T-cell (primary cell): ENCODE measurements at places on chromosomes 7 and 10. TPM values are rescaled to one million over a fixed set of nuclear protein-coding genes. Genes with fewer than 3 reads are reported as not detected.

The GRID1 gene
- not detected for total RNA-seq

The THNSL1 gene
- 8.1 TPM for total RNA-seq

The SEMA3D gene
- not detected for total RNA-seq

The LRMDA gene
- 0.30 TPM for total RNA-seq

The NME8 gene
- not detected for total RNA-seq

The AGAP5 gene
- 14.7 TPM for total RNA-seq

The HECTD2 gene
- 2.5 TPM for total RNA-seq

The AFAP1L2 gene
- total RNA-seq = 2.1 TPM

The PILRA gene
- 3.7 TPM for total RNA-seq

The SPDYE16 gene
- total RNA-seq = 0.33 TPM

The LIPM gene
- not detected for total RNA-seq

The TBX20 gene
- total RNA-seq = 0.23 TPM

The PPP2R2D gene
- total RNA-seq = 45.0 TPM

The GPR158 gene
- not detected for total RNA-seq

The PSMG3 gene
- 28.5 TPM for total RNA-seq

The GJC3 gene
- not detected for total RNA-seq

The SAMD9L gene
- 45.5 TPM for total RNA-seq

The PHKG1 gene
- total RNA-seq = 5.5 TPM

The SPAM1 gene
- total RNA-seq = not detected

The SLC26A5 gene
- total RNA-seq = not detected

The SEMA3A gene
- total RNA-seq = 0.53 TPM

The PON3 gene
- total RNA-seq = not detected

The CPA2 gene
- 1.7 TPM for total RNA-seq

The UCN3 gene
- total RNA-seq = not detected

The RHOBTB1 gene
- total RNA-seq = 0.28 TPM
